T follicular helper cell (primary cell): ENCODE measurements at places on chromosomes 1 and 21.

DNA sequence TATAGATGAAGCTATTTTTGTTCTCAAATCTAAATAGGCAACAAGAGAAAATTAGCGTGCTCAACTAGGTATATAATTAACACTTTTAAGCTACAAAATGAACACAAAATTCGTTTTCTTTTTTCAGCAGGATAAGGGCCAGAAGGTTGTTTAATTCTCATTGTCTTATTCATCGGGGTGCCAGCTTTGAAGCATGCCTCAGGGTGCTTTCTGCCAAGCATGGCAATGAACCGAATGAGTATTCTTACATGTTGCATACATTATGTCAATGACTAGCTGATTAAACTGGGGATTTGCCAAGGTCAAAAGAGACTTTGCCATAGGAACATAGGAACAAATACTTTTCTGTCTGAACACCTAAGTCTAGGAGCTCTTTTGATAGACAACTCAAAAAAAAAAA, 102.0 kb upstream of the MAP1LC3C start:
- no peak for DNase-seq

GRCh38 chr1:14443164-14443787, 155.2 kb upstream of the KAZN start:
- no peak for DNase-seq

DNA sequence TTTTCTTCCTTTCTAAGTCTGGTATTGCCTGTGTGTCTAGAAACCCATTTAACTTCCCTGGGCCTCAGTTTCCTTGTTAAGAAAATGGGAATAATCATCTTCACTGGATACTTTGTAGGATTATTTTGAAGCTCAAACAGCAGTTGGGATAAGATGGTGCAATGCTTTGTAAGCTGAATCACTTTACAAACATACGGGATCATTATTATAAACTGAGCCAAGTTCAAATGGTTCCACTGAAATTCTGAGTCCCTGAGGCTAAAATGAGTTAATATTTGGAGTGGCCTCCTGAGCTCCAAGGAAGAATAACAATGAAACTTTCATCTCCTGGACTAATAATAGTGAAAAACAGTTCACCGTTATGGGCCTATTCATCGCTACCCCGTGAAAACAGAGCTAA, 388.0 kb downstream of the PLPP3 start:
- no peak for DNase-seq

DNA sequence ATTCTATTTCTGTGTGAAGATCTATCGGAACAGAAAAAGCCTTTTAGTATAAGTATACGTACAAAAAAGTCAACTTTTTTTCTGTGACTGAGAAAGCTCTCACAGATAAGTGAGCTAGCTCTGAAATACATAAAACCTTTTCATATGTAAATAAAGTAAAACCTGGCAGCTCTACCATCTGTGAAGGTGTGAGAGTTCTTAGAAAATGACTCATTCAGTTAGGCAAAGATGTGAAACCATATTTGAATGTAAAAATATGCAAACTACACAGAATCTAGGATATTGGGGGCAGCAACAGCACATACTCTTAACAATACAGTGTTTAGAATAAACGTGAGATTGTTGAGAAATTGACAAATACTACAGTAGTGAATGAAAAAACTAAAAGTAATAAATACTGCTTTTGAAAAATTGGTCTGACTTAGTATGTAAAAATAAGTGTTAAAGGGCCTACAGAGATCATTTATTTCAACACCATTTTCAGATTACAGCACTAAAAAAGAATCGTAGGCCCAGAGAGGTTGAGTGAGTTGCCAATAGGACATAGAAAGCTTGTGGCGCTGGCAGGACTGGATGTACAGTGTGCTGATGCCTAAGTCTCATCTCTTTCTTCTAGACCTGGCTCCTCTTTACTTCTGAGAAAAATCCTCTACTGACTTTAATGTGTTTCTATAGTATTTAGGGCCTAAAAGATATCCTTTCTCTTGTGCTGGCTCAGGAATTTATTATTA, 19.8 kb downstream of the ATP6V1G3 start:
- DNase-seq, result no peak

GRCh38 chr1:196372896-196373536, 235.2 kb downstream of the KCNT2 start:
- no peak for DNase-seq

GRCh38 chr1:48203287-48203900, 19.1 kb upstream of the SLC5A9 start:
- DNase-seq, result no peak

DNA sequence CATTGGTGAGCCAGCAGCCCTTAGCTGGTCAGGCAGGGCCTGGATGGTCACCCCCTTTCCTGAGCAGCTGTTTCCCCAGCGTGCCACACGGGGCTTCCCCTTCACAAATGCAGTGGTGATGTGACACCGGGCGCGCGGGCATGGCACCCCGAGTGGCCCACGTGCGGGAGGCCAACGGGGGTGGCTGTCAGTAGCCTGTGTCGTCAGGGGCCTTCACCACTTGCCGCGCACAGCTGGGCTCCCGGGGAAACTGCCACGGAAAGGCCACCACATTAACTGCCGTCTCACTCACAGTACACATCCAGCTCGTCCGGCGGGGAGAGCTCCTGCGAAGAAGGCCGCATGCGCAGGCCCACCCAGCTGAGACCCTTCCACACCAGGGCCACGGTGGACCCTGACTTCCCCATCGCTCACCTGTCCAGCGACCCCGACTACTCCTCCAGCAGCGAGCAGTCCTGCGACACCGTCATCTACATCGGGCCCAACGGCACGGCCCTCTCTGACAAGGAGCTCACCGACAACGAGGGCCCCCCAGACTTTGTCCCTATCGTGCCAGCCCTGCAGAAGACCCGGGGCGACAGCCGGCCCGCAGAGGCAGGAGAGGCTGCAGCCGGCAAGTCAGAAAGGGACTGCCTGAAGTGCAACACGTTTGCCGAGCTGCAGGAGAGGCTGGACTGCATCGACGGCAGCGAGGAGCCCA, 530.5 kb downstream of the KIF26B start:
- DNase-seq, result no peak

- DNase-seq, result no peak
These were observed 9.3 kb upstream of the SFN start for GRCh38 chr1:26853600-26853999.

DNA sequence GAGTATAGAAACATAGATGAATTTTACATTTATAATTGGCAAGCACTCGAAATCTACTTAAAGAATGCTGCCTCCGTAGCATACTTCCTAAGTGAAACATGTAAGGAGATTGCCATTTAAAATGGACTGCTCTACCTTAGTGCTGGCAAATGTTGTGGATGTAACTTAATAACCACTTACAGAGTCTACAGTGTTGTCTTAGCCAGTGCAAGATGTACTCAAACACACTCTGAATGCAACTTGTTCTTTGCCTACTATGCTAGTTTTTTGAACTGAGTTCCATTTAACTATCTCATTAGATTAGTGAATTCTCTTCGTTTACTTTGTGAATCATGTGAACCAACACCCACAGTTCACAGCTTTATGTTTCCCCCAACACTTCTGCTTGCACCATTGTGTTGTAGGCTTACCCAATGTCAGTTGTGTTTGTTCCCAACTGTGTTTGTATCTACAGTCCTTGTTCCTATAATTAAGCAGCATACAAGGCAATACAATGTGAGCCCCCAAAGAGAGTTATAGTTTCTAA, 345.5 kb upstream of the LYPLAL1 start:
- DNase-seq, result no peak

GRCh38 chr1:178122283-178122682, 28.4 kb downstream of the RASAL2 start:
- no peak for DNase-seq

GRCh38 chr1:177959811-177960515, 9.9 kb downstream of the SEC16B start:
- no peak for DNase-seq

GRCh38 chr21:36491209-36491910, 11.4 kb upstream of the CLDN14 start:
- DNase-seq, result no peak

- DNase-seq, result no peak
These were observed 260.1 kb downstream of the VAV3 start for GRCh38 chr1:107704911-107705310.

GRCh38 chr1:46615735-46616134, 876 bp downstream of the MOB3C start:
- DNase-seq, result no peak

DNA sequence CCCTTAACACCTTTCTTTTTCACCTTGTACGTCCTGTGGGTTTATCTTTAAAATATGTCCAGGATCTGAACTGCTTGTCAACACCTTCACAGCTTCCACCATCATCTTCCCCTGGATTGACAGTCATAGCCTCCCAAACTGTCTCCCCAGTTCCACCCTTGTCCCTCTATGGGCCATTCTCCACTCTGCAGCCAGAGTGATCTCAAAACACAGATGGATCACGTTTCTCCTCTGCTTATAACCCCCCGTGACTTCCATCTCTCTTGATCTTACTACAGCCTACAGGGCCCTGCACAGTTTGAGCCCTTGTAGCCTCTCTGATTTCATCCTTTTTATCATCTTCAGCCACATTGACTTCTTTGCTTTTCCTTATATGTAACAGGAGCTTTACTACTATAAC, 4.3 kb downstream of the INSRR start:
- DNase-seq, result no peak
